Cerebellar nuclear complex (tissue), 1 donor: ENCODE measurements at places on chromosomes 3 and 15.

DNA sequence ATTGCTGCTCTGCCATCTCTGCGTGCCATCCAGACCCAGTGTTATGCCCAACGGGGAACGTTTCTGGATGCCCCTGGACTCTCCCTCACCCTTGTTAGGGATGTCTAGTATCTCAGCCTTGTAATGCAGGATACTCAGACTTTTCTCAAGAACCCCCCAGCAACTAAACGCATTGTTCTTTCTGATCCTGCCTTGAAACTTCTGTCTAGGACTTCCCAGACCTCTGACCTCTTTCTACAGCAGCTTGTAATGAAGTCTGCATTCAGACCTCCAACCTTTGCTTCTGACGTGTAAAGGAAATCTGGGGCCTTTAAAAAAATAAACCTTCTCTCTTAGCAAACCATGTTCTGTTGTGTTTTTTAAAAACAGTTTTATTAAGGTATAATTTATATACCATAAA, 139.5 kb downstream of the KCNAB1 start:
- no peak for DNase-seq

- DNase-seq: no peak
These were observed 83.4 kb downstream of the ATP1B3 start for GRCh38 chr3:141959589-141960554.

GRCh38 chr15:25439369-25439836, 579 bp upstream of the UBE3A start:
- no peak for DNase-seq

DNA sequence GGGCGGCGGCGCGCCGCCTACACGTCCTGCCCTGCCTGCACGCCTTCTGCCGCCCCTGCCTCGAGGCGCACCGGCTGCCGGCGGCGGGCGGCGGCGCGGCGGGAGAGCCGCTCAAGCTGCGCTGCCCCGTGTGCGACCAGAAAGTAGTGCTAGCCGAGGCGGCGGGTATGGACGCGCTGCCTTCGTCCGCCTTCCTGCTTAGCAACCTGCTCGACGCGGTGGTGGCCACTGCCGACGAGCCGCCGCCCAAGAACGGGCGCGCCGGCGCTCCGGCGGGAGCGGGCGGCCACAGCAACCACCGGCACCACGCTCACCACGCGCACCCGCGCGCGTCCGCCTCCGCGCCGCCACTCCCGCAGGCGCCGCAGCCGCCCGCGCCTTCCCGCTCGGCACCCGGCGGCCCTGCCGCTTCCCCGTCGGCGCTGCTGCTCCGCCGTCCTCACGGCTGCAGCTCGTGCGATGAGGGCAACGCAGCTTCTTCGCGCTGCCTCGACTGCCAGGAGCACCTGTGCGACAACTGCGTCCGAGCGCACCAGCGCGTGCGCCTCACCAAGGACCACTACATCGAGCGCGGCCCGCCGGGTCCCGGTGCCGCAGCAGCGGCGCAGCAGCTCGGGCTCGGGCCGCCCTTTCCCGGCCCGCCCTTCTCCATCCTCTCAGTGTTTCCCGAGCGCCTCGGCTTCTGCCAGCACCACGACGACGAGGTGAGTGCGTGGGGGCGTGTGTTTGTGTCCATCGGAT, 602 bp downstream of the TRIM71 start:
- no peak for DNase-seq

GRCh38 chr3:8769088-8769822, at the start of gene OXTR:
Gene OXTR (minus strand): TSS chr3:8769613. CDS start chr3:8768187, 1,426 bp downstream.
- DNase-seq: no peak

- no peak for DNase-seq
These were observed 31.4 kb downstream of the KCNMB2 start for GRCh38 chr3:178567611-178568010.

- DNase-seq: no peak
These were observed 79.2 kb upstream of the CCNL1 start for GRCh38 chr3:157239082-157239704.

- DNase-seq: no peak
These were observed 535.6 kb downstream of the GRM7 start for GRCh38 chr3:7396534-7396933.

GRCh38 chr3:134810052-134810435, 15.0 kb downstream of the EPHB1 start:
- DNase-seq: no peak

DNA sequence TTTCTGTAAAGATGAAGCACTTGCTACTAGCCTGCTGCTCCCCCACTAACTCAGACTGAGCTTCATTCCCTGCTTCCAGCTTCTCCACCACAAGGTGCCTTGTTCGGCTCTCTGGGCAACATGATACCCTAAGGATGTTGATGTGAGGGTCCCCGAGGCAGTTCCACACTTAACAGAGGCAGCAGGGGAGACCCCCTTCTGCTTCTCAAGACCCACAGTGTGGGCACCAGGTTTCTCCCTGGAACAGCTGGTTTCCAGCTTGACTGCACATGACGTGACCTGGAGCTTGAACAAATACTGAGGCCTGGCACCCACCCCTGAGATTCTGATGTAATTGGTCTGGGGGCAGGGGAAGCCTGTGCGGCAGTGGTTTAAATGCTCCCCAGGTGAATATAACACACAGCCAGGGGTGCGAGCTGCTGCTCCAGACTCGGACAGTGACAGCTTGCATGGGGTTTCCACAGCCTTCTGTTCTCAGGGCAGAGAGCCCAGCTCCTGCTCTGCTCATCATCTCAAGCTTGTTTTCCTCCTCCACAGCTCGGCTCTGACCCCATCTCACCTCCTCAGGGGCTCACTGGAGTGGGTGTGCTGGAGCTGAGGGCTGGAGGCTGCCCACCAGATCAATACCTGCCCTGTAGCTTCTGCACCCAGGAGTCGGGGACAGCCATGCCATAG, 95.0 kb upstream of the HACD2 start:
- no peak for DNase-seq

DNA sequence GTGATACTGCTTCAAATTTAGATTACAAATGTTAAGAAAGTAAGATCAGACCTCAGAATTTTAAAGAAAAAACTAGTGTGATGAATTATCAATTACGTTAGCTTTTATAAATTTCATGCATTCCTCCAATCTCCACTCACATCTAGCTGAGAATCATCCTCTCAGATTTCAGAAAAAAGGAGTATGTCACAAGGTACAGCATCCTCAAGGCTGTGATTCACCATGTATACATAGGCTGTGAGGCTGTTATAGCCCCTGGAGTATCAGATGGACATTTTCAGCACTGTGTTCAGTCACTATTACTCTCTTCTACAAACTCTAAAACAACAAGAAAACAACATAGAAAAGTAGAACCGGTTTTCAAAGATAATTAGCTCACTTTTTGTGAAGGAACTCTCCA, 214.4 kb downstream of the PCCB start:
- no peak for DNase-seq

DNA sequence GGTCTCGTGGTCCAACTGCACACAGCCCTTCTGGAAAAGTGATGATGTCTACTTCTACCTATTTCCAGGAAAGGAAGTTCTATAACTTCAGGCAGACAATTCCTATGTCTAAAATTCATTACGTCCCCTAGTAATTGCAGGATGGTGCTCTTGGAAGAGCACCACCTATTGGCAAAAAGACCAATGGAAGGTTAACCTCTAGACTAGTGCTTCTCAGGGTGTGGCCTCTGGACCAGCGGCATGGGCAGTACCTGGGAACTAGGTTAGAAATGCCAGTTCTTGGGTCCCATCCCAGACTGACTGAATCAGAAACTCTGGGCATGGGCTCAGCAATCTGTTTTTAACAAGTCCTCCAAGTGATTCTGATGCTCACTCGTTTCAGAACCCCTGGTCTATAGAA, 258.3 kb upstream of the ICE2 start:
- DNase-seq: no peak

GRCh38 chr3:9749296-9749644, 482 bp upstream of the OGG1 start:
- DNase-seq: no peak

GRCh38 chr3:56833022-56833421, 31.3 kb upstream of the ARHGEF3 start:
- no peak for DNase-seq

DNA sequence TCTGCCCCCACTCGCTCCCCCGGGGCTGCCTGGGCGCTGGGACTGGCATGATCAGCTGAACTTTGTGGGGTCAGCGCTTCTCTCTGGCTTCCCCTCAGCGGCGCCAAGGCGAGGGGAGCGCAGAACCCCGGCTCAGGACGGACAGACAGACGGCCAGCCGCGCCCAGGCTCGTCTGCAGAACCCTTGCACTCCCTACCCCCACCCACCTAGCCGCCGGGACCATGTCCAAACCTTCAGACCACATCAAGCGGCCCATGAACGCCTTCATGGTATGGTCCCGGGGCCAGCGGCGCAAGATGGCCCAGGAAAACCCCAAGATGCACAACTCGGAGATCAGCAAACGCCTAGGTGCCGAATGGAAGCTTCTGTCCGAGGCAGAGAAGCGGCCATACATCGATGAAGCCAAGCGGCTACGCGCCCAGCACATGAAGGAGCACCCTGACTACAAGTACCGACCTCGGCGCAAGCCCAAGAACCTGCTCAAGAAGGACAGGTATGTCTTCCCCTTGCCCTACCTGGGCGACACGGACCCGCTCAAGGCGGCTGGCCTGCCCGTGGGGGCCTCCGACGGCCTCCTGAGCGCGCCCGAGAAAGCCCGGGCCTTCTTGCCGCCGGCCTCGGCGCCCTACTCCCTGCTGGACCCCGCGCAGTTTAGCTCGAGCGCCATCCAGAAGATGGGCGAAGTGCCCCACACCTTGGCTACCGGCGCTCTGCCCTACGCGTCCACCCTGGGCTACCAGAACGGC, 621 bp downstream of the SOX14 start:
- DNase-seq: no peak

- DNase-seq: no peak
These were observed 877 bp downstream of the NIT2 start for GRCh38 chr3:100335434-100335833.

GRCh38 chr3:121979734-121980449, 42.2 kb downstream of the ILDR1 start:
- DNase-seq: no peak

DNA sequence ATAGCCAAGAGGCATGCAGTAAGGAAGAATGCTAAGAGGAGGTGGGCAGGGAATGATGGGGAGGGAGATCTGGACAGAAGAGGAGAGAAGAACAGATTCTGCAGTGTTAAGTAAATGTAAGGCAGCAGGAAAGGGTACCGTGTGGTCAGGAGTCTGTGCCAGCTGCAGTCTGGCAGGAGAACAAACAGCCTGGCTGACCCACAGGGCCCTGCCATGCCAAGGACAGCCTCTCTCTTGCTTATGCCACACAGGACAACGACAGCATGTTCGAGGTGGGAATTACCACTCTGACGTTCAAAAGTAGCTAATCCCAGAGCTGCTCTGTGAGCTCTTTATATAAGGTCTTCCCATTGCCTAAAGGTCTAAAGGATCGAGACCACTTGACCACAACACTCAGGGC, 31.3 kb downstream of the DAPK2 start:
- DNase-seq: peak; percentile 45

- no peak for DNase-seq
These were observed 376.2 kb downstream of the EDEM1 start for GRCh38 chr3:5563537-5564277.

GRCh38 chr3:56987238-56987895, 73.1 kb upstream of the SPATA12 start:
- no peak for DNase-seq

GRCh38 chr3:187900993-187901755, 155.9 kb upstream of the BCL6 start:
- DNase-seq: no peak

- no peak for DNase-seq
These were observed 10.1 kb upstream of the C3orf22 start for GRCh38 chr3:126568776-126569342.

DNA sequence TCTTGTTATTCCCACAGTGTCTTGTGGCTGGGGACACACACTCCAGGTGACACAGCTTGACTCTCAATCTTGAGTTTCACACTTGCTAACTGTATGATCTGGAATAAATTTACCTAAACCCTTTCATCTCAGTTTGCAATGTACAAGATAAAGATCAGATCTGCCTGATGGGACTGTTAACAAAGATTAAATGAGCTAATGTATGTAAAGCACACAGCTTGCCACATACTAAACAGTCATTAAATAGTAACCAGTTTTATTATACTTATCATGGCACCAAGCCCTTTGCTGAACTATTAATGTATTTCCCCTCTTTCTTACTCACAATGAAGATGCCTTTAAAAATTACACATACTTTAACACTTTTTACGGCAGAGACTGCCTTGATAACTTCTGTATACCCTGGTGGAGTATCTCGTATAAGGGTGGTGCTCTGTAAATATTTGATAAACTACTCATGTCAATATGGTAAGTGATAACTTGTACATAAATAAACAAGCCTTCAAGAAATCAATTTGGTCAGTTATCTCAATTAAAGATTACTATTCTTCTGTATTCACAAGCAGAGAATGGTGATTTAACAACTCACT, 184.5 kb downstream of the STAG1 start:
- no peak for DNase-seq

GRCh38 chr3:130939753-130940152, 45.9 kb downstream of the ATP2C1 start:
- no peak for DNase-seq

GRCh38 chr3:160562952-160563351, 2.4 kb downstream of the KPNA4 start:
- DNase-seq: no peak

DNA sequence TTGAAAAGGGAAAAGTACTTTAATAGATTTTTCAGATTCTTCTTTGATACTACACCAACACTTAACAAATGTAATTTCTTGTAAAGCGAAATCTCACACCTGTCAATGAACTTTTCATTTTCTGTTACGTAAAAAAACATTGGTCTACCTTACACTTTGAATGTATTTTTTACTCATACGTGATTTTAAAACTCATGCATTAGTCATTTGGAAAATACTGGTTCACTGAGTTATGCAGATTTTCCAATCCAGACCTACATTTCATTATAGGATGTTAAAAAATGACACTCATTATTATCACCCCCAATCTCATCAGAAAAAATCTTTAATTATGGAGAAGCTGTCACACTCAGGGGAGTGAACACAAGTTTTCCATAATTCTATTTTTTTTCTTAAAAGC, 14.7 kb downstream of the VPS39 start:
- DNase-seq: no peak

GRCh38 chr15:38035701-38036100, 101.3 kb downstream of the TMCO5A start:
- DNase-seq: no peak

DNA sequence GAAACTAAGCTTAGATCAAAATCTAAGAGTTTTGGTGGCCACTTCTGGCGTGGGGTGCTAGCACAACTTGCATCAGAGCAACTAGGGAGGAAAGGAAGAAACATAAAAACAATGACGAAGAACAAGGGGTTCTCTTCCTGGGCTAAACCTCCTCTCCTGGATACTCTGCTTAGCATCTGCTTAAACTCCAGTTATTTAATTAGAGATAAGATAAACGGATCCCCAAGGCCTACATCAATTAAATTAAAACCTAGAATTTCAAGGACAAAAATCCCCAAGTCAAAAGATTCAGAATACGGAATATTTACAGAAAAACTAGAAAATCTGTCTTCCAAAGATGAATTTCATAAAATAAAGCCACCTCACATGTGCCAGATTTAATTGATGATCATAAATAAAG, 281.9 kb downstream of the SHOX2 start:
- DNase-seq: no peak

DNA sequence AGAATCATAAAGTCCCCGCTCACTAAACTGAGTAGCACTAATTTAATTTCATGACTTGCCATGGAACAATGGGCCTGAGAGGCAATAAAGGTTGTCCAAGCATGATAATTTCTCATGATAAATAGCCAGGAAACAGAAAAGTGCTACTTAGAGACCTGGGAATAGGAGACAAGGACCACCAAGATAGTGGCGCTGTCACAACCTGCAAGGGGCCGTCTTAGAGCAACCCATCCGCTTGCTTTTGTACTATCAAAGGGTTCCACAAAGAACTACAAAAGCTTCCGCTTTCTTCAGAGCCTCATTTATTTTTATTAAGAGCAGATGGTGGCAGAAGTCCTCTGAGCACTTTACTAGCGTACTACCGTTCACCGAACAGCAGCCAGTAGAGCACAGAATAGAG, 421.7 kb upstream of the GRM7 start:
- DNase-seq: no peak
